Astrocyte of the hippocampus (primary cell): ENCODE measurements at places on chromosomes 12 and 14.

DNA sequence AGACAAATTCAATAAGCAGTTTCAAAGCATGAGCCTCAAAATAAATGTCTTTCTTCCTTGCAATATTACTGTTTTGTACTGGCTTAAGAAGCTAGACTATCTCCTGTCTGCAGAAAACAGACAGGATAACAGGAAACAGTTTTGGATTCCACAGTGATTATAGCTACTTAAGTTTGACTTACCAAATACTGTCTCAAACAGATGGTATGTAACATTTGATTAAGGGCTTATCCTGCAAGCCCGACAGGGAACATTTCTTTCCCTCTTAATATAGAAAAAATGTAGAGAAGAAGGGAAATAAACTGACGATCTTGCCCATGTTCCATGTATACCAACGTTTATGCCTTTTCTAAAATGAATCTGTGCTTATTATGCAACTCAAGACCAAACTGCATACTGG is 179.9 kb upstream of the EEA1 start:
- DNase-seq: no peak

DNA sequence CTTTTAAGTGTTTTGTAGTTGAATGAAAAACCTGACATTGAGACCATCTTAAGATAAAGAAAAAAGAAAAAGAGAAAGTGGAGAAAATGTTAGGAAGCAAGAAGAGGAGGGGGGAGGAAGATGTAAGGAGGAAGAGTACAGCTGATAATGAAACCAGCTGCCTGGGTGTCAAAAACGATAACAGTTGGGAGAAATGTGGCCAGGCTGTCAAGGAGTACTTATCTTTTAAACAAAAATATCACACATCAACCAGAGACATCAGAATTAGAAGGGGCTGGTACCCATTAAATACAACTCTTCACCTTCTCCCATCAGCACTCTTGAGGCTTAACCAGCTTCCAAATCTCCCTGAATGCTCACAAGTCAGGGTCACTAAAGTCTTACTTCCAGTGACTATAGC is 4.5 kb downstream of the SLC11A2 start:
- no peak for DNase-seq

- DNase-seq: peak; percentile 3
These were observed 384.8 kb downstream of the BMP4 start for GRCh38 chr14:53571641-53572328.

GRCh38 chr14:75439989-75440388 is 12.2 kb downstream of the JDP2 start:
- no peak for DNase-seq

DNA sequence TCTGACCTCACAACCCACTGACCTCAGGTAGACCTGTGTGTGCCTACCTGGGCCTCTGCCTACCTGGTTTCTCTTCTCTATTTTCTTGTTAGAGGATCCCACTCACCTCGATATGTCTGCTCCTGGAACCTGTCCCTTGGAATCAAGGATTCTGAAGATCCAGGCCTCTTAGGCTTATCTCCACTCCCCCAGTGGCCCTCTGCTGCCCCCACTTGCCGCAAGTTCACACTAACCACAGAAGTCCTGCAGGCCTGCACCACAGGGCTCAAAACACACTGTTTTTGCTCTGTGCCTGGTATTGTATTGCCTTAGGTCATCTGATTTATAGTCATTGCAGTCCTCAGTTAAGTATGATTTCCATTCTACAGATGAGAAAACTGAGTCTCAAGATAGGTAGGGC is 15.3 kb upstream of the NRXN3 start:
- DNase-seq: no peak

GRCh38 chr12:6249580-6249979 is 49.4 kb downstream of the CD9 start:
- DNase-seq: no peak

DNA sequence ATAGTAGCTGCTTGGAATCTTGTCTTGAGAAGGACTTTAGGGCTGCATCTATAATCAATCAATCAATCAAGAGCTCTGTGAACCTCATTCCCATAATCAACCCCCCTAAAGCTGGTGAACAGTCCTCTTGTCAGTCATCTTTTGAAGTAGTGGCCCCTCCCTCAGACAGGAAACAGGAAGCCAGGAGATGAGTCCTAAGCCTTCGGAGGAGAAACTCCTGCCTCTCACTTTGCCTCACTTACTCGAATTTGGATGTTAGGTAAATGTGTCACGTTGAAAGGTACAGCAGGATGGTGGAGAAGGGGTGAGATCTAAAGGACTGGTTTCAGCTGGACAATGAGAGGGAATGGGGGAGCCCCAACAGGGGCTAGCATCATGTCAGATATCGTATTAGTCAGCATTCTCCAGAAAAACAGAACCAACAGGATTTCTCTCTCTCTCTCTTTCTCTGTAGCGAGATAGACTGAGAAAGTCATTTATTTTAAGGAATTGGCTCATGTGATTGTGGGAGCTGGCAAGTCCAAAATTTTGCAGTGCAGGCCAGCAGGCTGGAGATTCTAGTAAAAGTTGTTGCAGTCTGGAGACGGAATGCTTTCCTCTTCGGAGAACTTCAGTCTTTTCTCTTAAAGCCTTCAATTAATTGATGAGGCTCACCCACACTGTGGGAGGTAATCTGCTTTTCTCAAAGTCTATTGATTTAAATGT is 144.4 kb upstream of the PWP1 start:
- no peak for DNase-seq

DNA sequence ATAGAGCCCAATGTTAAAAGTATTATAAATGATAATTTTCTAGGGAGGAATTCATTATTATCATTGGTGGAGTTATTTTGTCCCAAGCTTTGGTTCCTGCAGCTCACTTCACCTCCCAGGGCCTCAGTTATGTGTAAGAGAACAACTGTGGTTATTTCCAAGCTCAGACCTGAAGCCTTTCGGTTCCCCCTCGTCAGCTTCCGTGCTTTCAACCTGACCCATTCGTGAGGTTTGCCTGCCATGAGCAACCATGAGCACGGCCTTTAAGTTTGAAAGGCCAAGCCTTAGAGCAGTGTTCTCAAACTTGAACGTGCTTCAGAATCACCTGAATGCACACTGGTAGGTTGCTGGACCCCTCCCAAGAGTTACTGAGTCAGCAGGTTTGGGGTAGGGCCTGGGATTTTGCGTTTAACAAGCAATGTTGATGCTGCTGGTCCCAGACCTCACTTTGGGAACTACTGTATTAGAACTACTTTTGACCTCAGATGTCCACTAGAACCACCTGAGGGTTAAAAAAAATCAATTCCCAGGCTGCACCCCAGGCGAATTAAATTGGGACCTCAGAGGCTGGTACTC is 133.0 kb upstream of the PRMT8 start:
- no peak for DNase-seq

GRCh38 chr12:41122894-41123293 is 65.2 kb upstream of the PDZRN4 start:
- DNase-seq: no peak

DNA sequence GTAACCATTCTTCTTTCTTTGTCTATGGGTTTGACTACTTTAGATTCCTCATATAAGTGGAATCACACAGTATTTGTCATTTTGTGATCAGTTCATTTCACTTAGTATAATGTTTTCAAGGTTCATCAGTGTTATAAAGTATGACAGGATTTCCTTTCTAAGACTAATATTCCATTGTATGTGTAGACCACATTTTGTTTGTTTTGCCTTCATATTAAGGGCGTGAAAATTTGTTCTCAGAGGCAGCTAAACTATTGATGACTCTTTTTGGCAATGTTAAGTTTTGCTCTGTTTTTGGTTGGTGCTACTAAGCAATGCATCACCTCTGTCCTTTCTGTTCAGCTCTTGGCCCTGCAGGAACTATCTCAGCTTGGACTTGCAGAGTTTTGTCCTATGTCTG is 1.7 kb upstream of the KLRG1 start:
- no peak for DNase-seq

DNA sequence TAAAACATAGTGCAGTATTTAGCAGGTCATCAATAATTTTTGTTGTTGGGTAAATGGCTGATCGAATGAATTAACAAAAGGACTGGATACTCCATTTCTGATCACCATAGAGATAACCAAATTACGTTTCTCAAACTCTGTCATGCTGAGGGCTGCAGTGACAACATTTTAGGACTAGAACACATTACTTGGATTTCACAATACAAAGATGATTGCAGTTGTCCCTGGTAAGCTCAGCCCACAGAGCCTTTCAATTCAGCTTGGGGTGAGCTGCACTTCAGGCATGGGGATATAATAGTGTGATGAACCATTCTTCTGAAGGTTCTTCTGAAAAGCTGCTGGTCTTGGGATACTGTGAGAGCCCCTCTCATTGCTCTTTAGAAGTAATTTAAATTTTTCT is 74.3 kb downstream of the FAR2 start:
- DNase-seq: no peak
